Stomach (tissue), 19 donors: ENCODE measurements at places on chromosomes 6 and 20. TPM values are rescaled to one million over a fixed set of nuclear protein-coding genes. Genes with fewer than 3 reads are reported as not detected.

DNA sequence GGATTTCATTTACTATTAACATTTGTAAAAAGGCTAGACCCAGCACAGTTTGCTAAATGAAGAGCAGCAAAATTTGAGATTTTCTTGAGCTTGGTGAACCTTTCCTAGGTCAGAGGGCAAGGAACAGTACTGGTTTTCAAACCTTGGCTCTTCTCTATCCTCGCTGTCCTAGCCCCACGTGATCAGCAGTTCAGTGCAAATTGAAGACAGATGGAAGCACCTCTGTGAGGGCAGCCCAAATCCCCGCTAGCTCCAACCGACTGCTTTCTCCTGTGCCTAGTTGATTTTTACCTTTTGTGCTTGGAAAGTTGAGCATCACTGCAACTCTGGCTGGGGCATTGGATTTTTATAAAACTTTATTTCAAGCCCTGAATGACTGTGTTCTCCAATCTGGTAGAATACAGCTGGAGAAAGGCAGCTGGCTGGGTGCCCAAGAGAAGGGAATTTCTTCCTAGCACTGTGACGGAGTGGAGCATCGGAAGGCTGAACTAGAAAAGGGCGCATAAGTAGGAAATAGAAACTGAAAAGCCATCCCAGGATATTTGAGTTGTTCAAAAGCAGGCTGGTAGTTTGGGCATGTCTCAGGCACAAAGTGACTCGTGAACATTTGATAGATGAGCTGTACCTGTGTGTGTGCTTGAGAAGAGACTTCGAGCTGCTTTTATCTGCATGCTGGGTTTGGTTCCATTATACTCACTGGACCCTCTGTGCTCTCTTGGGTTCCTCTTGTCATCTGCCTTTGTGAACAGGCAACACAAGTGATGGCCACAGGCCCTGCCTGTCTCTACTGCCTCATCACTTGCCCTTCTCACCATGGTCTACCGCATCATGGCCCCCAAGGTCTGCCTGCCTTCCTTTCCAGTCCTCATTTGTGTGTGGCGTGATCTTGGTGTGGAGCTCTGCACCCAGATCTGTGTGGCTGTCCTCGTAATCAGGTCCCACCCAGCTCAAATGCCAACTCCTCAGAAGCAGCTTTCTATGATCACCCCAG, 2.3 kb downstream of the RNF114 start:
- H3K27ac ChIP-seq = peak overlapping the region; percentile 95
- H3K27me3 ChIP-seq = no peaks in the 10 kb centered on the region
- H3K36me3 ChIP-seq = peaks cover 10% of the 10 kb centered on the region
- DNase-seq = peak; percentile 47

GRCh38 chr6:35737413-35738211, 780 bp downstream of the ARMC12 start:
- no peaks in the 10 kb centered on the region for H3K27me3 ChIP-seq
- peaks cover 53% of the 10 kb centered on the region for H3K4me1 ChIP-seq
- H3K27ac ChIP-seq = peak overlapping the region; percentile 100
- no peaks in the 10 kb centered on the region for H3K36me3 ChIP-seq

The DNAH8 gene
- not detected for total RNA-seq

DNA sequence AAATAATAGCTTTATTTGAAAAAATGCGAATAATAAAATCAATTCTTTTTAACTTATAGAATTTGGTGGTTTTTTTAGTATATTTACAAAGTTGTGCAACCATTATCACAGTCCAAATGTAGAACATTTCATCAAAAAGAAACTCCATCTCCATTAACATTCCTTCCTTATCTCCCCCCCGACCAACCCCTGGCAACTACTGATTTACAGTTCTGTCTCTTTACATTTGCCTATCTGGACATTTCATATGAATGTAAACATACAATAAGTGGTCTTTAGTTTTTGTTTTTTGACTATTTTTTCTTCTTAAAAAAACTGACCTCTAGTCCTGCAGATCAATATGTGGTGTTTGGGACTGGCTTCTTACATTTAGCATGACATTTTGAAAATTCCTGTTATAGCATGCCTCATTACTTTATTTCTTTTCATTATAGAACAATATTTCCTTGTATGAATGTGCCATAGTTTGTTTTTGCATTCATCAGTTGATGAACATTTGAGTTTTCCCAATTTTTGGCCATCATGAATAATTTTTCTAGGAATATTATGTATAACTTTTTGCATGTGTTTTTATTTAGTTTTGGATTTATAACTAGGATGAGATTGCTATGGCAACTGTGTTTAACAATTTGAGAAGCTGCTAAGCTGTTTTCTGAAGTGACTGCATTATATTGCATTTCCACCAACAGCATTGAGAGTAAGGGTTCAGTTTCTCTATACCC, 344.7 kb downstream of the NKAIN2 start:
- no peak overlapping the region for H3K27ac ChIP-seq
- no peak for DNase-seq
- no peaks in the 10 kb centered on the region for H3K27me3 ChIP-seq
- no peaks in the 10 kb centered on the region for H3K4me1 ChIP-seq
- no peak overlapping the region for H3K4me3 ChIP-seq

- DNase-seq = peak; percentile 93
- H3K4me3 ChIP-seq = no peak overlapping the region
- peaks cover 40% of the 10 kb centered on the region for H3K4me1 ChIP-seq
- H3K36me3 ChIP-seq = no peaks in the 10 kb centered on the region
- H3K27me3 ChIP-seq = no peaks in the 10 kb centered on the region
- peak overlapping the region; percentile 86 for H3K27ac ChIP-seq
Measured at GRCh38 chr6:37051138-37052026, 45.9 kb downstream of the FGD2 start.
